ENCODE measurements at places on chromosomes 11 and 22.
A peak's percentile ranks its signal among the peaks of the same experiment; 100 is the strongest.

DNA sequence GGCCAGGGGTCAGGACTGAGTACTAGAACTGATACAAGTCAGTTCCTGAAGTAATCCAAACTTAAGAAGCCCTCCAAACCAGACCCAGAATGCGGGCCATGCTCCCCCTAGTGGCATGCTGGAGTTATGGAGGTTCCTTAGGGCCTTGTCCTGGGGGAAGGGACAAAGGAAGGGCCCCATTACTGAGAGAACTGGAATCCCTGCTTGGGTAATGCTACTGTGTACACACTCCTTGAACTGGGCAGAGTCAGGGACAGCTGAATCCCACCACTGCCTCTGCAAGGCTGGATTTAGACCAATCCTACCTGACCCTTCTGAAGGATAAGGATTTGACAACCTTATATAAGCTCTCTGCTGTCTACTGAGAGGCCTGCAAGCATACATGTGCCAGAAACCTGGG lies 97.3 kb upstream of the AKIP1 start:
- no peak for DNase-seq

- no peak for DNase-seq
Observed at GRCh38 chr11:72833811-72834493, 19.7 kb downstream of the ATG16L2 start.

DNA sequence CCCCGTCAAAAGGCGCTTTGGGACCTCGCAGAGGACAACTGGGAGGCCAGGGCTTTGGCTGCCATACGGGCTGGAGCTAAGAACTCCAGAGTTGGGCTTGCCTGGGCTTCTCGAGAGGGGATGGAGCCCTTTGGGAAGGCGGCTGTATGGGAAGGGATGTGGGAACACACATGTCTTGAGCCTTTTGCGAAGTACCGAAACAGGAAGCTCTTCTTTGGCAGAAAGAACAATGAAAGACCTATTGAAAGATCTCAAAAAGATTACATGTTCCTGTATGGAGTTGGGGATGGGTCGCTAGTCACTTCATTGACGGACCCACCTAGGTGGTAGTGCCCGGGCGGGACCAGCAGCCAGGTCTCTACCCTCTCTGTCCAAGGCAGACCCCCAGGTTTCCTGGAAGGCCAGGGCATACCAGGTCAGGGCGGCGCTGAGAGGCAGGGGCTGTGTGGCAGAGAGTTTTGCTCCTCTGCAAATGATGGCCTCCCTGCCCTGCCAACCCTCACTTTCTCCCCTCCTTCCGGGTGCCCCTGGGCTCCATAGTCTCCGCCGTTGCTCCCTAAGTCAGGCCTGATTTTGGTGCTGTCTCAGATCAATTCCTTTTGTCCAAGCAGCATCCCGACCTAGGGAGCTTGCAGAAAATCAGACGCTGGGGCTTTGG lies 1.0 kb downstream of the ST14 start:
- no peak for DNase-seq

DNA sequence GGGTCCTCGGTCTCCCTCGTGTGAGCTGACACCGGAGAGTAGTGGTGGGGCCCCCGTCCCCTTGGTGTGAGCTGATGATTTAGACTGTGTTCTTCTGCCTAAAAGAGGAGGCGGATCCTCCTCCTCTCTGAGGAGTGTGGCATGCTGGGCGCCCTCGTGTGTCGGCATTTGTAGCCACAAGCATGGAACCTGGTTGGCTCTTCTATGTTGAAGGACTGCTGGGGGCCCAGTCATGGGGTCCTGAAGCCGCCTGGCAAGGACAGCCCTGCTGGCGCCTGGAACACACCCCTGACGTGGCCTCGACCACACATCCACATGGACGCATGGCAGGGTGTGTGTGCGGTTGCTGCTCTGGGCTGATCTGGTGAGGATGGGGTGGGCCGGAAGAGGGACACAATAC lies 50.2 kb downstream of the AP2A2 start:
- DNase-seq, result no peak

DNA sequence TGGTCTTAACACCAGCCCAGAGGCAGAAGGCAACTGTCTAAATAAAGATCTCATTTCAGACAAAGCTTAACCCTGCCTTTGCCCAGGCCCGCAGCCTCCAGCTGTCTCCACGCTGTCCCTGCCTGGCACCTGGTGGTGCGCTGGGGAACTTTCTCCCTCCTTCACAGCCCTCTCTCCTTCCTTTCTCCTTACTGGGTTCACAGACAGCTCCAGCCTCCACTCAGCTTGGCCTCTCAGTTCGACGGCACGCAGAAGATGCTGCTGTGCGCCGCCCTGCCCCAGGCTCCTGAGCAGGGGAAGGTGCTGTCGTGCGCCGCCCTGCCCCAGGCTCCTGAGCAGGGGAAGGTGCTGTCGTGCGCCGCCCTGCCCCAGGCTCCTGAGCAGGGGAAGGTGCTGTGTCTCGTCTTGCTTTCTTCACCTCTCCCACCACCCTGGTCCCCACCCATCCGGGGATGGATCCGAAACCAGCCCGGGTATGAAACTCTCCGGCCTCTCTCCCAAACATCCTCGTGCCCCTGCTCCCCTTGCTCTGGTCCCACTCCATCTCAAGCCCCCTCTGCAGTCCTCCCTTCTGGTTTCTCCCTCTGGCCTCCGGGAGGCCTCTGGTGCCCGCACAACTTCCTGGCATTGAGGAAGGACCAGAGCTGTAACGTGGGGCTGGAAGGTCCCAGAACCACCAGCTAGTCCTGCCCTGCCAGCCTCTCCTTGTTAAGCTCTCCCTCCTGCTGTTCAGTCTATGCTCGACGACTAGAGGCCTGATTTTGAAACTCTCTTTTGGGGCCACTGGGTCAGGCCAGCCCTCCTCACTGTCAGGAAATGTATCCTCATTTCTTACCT lies 22.9 kb upstream of the JAM3 start:
- no peak for DNase-seq

GRCh38 chr11:107830915-107831540 lies 27.6 kb downstream of the SLC35F2 start:
- no peak for DNase-seq

- DNase-seq, result peak; percentile 80
Observed at GRCh38 chr11:57424792-57425564, 1.9 kb downstream of the SLC43A3 start.

DNA sequence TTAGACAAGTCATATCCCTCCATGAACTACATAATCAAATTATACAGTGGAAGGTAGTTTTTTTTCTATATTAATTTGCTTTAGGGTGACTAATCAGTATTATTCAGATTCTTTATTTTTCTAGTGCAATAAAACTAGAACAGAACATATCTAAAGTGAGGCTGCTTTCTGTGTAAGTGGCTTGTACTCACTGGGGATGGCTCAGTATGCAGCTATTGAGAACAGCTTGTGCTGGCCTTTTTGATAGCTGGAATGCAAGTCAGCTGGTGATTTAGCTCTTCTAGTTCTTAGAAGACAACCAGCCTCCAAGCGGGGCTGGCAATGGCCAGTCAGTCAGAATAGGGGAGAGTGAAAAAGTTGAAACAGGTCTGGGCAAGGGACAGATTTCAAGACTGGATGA lies 119.4 kb downstream of the BLID start:
- no peak for DNase-seq

DNA sequence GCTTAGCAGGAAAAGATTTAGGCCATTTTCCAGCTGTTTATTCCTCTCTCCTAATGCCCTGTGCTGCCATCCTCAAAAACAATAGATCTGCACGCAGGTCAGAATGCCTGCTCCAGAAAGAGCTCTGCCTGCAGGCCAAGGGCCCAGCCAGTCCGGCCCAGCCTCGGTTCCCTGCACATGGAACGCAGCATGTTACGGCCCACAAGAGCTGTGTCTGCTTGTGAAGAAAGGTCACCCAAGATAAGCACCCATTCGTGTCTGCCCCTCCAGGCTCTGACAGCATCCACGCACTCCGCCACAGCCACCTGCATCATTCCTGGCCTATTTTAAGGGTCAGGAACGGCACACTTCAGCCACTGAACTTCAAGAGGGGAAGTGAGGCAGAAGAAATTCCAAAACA lies 152.2 kb downstream of the SPATA19 start:
- no peak for DNase-seq

DNA sequence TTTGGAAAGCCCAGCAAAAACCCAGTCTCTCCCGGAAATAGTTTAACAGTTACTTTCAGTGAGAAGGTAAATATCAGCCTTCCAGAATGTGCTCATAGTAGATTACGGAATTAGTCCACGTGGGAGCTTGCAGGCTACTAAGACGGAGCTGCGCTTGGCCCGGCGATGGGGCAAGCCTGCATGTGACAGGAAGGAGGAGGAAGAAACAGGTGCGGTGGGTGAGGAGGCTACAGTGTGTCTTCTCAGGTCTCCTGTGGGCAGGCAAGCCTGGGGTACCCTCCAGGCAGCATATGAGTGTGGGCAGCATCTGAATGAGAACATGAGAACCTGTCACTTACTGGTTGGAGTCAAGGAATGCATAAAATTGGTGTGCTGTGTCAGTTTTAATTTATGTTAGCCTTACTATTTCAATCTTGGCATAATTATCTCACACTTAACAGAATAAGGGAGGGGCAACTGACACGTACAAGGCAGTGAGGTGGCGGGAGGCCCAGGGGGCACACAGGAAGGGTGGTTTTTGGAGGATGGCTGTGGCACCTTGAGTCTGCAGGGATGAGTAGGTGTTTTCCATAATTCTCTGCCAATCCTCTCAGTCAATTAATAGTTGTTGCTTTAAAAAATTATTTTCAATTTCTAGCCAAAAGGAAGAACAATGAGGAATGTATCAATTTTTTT lies 35.7 kb downstream of the CLMP start:
- DNase-seq, result no peak

DNA sequence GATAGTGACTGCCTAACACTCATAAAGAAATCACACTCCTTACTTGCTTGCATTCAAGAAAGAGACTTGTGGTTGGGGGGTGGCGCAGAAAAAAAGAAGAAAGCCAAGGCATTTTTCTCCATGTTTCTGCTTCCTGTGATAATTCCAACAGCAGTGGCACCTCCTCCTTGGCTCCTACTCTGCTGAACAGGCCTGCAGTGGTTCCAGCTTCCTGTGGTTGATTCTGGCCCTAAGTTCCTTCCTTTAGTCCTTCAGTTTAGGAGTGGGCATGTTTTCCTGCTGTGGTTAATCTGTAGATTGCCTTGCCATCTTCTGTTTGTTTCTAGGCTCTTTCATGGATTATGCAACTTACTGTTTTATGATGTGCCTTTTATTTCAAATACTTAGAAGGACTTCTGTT lies 940.4 kb downstream of the DLG2 start:
- no peak for DNase-seq

DNA sequence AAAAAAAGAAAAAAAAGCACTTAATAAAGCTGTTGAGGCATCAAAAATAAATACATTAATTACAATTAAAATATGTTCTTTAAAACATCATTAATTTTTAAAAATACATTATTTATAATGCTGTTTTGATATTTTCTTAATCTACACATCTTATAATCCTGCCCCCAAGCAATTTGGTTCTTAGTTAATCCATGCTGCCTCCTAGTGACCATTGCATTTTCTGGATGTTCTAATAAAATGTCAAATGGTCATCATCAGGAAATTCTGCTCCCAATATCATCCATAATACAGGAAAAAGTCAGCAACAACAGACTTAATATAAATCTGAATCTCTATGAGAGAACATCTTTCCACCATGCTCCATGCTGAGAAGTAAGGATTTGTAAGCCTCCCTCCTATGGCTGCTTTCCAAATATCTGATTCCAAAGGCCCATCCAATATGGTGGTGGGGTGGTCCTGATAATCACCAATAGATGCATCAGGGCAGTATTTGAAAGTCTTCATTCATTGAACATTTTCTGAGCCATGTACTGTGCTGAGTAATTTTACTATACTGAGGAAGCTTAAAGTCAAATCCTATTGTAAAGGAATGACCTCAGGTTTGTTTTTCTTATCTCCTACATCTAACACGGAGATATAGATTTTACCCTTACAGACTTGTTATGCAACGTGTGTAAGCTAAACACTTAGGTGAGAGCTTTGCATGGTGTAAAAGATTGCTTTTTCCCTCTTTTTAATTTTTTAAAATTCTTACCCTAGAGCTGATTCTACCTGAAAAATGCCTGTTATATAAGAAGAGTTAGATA lies 124.7 kb upstream of the BMAL1 start:
- DNase-seq, result no peak

DNA sequence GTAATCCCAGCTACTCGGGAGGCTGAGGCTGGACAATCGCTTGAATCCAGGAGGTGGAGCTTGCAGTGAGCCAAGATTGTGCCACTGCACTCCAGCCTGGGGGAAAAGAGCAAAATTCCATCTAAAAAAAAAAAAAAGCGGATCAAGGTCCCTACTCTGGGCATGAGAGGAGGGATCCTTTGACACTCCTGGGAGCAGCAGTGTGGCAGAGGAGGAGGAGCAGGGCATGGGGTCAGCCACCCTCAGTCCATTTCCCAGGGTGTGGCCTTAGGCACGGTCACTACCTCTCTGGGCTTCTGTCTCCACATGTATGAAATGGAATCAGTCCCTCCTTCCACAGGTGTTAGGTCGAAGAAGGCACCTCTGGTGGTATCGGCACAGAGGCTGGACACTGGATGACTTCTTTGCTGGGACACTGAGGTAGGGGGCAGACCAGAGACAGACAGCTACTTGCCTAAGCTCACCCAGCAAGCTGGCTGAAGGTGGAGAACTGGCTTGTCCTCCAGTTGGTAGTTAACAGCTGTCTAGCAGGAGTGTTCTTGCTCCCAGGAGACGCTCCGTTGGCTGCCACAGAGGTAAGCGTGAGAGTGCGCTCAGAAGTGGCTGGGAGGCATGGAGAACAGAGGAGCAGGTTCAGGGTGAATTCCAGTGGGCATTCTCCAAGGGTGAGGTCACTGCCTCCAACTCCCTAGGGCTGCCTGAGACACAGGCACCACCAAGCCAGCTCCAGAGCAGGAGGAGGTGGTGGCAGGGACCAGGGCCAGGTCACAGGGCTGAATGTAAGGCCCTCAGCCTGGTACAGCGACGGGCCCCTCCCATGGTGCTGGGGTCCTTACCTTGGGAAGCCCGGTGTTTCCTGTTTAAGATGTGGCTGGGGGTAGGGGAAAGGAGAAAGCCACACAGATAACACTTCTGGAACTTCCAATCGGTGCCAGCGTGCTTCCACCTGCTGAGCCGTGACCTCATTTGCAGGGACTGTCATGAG lies 19.5 kb downstream of the TXN2 start:
- DNase-seq, result no peak

DNA sequence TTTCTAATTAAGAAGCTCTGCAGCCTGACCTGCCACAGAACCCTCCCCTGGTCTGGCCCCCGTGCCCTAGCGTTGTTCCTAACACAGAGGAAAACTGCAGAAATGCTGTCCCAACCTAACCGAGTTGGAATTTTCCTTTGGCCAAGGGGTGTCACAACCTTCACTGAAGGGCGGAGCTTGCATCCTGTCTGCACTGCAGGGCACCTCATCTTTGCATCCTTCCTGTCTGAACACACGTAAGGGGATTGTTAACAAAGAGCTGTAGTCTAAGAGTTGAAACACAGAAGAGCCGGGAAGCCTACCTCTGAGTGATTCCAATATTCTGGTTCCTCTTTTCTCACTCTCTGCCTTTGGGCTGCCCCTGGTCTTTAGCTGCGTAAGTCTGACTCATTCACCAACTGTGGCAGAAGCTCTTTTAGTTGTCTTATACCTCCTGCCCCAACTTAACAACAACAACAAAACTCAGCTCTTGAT lies 1.6 kb downstream of the DIXDC1 start:
- DNase-seq, result peak; percentile 56

Data from CD8-positive, alpha-beta memory T cell (primary cell).